ENCODE measurements at places on chromosomes 2 and 18.

GRCh38 chr2:63009490-63009889, 41.1 kb upstream of the OTX1 start:
- DNase-seq = no peak

DNA sequence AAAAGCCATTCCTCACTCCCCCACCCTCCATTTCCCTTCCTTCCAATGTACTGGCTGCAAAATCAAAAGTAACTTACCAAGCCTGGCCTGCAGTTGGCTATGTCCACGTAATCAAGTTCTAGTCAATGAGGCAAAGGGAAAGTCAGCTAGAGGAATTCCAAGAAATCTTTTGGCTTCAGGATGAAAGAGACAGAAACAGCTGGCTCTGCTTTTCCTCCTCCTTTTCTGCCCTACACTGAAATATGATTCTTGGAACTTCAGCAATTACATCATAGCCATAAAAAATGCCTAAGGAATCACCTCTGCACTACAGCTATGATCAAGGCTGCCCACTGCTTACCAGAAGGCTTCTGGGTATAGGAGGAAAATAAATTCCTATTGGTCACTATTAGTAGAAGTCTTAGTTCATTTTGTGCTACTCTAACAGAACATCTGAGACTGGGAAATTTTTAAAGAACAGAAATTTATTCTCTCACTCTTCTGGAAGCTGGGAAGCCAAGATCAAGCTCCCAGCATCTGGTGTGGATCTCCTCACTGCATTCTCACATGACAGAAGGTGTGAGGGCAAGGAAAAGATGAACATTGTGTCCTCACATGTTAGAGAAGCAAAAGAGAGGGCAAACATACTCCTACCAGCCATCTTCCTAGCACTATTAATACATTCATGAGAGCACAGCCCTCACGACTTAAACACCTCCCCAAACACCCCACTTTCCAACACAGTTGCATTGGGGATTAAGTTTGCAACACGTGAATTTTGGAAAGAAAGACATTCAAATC, 219.9 kb downstream of the TMX3 start:
- DNase-seq = no peak

DNA sequence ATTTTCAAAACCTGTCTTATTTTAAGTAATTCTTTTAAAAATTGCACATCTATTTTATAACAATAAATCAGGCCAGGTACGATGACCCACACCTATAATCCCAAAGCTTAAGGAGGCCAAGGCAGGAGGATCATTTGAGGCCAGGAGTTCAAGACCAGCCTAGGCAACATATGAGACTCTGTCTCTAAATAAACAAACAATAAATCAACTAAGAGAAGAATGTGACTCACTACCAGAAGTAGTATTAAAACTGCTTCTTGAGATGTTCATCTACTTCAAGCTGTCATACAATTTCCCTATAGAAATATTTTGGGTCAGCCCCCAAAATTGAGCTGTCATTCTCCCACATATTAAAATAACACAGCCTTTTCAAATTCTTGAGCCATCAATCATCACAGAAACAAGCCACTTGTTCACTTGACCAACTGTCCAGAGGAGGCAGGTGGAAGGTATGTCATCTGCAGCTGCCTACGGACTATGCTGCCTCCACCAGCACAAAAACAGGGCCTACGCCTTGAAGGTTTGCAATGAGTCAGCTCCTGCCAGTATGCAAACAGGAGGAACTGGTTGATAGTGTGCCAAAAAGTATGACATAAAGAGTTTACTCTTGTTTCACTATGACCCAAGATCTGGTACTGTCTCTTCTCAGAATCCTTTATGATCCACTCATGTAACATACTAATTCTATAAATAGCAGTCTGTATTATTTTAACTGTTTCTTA, 33.6 kb downstream of the KIDINS220 start:
- no peak for DNase-seq

DNA sequence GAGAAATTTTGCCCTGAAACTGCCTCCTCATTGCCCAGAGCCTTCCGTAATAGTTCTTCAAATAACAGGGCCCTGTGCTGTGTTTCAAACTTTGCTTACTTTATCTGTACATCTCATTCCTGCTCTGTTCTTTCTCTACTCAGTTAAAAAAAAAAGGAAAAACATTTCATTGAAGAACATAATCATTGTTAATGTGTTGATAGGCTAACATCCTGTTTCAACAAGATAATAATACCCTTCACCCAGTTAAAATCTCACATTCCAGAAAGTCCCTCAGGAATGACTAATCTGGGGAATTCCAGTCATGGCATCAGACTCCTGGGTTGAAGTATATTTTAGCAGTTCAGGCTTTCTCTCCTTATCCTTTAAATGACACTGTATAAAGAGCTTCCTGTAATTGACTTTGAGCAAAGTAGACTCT, 45.6 kb upstream of the ITGAV start:
- no peak for DNase-seq

DNA sequence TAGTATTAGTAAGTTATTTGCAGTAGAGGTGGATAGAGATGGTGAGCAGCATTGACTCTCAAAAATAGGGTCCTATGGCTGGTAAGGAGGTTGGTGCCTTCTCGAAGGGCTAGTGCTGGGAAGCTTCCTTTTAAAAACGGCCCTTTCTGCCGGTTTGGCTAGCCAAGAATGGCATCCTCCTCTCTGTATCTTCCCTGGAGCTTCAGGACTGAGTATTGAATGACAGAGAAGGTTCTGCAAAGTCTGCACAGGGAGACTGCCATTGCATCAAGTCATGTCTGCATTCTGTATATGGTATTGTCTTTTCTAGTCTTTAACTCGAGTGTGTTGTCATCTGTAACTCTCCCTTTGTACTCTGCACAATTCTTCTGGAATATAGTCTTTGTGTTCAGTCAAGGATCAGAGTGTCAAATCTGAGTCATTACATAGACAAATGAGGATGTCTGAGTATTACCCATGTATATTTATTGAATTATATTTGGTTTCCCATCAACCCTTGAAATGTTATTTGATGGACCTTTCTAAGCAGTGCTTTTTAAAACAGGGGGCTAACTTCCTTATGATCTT, 1.1 kb downstream of the LDLRAD4 start:
- DNase-seq = no peak
